ENCODE measurements at places on chromosomes 2 and 18.

GRCh38 chr2:120995656-120996190 lies 260.1 kb downstream of the GLI2 start:
- no peak for DNase-seq

GRCh38 chr2:3356799-3357198 lies 20.8 kb downstream of the EIPR1 start:
- no peak for DNase-seq

GRCh38 chr18:58909521-58909920 lies 44.8 kb downstream of the ZNF532 start:
- no peak for DNase-seq

DNA sequence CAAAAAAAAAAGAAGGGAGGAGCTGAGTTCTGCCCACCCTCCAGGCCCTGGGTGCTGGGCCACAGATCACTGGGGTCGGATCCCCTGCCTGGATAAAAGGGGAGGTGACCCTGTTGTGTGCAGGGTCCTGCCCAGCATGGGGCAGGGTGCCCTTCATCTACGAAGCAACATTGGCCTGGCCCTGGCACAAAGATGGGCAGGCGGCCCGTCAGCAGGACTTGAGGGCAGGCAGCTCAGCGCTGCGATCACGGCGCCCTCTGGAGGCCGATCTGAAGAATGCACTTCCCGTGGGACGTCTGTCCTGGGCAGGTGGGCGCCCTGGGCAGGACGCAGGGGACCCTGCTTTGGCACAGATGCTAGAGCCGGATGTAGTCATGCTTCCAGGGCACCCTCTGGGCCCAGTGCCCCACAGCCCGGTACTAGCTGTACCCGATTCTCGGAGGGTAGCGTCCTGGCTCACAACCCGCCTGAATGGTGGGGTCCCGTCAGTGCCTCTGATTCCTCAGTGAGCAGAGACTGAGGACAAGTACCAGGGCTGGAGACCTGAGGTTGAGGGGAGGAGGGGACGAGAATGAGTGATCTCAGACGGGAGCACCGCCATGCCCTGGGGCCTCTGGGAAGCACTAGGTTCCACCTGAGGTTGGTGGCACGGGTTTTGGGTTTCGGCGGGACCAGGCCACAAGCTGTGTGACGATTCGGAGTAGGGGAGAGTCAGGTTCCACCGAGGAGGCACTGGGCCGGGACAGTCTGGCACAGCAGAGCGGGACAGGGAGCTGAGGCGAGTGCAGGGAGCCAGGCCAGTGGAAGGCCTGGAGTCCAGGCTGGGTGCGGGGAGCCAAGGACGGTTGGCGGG lies 18.0 kb downstream of the ARID5A start:
- peak; percentile 67 for DNase-seq

- peak; percentile 56 for DNase-seq
These were observed 44.6 kb downstream of the HAUS1 start for GRCh38 chr18:46148810-46149209.

- no peak for DNase-seq
These were observed 65.1 kb downstream of the SIGLEC15 start for GRCh38 chr18:45890606-45891005.

DNA sequence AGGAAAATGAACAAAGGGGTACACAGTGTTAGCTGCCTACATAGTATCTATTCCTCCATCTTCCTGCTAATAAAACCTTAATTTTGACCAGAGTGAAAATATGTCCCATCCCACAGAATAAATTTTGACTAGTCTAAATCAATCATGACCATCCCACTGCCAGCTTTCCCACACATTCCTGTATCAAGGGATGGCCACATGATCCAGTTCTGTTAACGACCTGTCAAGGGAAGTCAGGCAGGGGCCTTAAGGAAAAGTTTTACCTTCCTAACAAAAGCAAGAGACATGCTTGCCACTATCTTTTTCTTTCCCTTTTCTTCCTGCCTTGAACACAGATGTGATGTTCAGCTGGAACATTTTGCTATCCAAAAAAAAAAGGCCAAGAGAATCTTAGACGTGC lies 185.0 kb upstream of the CHAC2 start:
- DNase-seq, result no peak

GRCh38 chr2:233339427-233339826 lies 14.9 kb upstream of the DGKD start:
- no peak for DNase-seq

- no peak for DNase-seq
These were observed 411.0 kb downstream of the LRATD1 start for GRCh38 chr2:15043336-15044058.

DNA sequence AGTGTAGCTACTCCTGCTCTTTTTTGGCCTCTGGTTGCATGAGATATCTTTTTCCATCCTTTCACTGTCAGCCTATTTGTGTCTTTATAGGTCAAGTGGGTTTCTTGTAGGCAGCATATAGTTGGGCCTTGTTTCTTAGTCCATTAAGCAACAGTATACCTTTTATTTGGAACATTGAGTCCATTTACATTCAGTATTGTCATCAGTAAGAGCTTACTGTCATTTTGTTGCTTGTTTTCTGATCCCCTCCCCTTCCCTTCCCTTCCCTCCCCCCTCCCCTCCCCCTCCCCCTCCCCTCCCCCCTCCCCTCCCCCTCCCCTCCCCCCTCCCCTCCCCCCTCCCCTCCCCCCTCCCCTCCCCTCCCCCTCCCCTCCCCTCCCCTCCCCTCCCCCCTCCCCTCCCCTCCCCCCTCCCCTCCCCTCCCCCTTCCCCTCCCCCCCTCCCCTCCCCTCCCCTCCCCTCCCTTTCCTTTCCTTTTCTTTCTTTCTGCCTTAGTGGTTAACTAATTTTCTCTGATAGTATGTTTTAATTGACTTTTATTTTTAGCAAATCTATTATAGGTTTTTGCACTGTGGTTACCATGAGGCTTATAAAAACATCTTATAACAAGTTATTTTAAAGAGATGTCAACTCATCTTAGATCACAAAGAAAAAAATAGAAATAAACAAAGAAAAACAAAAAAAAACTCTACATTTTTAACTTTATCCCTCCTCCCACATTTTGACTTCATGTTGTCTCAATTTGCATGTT lies 13.2 kb upstream of the DCDC2C start:
- no peak for DNase-seq

DNA sequence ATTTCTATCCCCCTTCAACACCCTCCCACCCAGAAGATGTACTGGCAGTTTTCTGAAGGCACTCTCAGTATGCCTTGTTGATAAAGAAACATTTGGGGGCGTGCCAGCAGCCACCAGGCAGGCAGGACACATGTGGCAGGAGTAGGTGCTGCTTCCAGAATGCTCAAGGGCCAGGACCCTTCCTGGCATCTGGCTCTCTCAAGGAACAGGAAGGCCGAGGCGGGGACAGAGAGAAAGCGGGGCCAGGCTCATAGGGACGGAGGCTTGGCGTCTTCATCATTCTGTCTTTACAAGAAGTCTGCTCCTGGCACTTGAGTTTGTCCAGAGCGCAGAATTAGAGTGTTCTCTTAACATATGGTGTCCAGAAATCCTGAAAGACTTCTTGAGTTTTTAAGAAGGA lies 121.6 kb downstream of the FAM210A start:
- DNase-seq, result no peak

DNA sequence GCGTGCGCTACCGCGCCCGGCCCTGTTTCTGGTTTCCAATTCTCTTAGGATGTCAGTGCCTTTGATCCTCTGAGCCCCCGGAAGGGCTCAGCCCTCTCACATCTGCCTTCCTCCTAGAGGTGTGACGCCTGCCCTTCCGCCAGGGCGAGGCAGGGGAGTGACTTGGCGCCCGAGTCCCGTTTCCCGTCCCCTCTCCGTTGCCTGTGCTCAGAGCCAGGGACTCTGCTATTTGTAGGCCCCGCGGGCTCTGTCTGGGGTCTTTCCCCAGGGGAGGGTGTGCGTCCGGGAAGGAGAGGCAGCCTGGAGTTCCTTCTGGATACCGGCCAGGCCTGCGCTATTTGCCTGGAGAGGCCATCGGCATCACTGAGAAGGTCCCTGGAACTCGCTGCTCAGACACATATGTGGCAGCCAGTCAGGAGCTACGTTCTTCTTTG lies 103.7 kb upstream of the TAF1B start:
- peak; percentile 42 for DNase-seq

- DNase-seq, result no peak
These were observed 483.5 kb upstream of the SALL3 start for GRCh38 chr18:78496079-78496478.

DNA sequence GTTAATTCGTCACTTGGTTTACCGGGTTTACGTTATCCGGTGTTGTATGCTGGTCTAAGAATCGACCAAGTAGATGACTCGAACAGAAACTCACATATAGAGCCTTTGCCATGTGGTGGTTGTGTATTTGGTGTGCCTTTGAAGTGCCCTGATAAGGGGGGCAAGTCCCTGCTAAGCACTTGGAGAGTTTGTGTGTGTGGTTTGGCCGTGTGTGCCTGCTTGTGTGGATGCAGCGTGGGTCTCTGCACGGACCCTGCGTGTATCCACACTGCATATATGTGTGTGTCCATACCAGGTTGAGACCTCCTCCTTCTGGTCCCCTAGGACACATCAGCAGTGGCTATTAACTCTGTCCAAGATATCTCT lies 2.4 kb upstream of the CELF4 start:
- DNase-seq, result no peak

All from stimulated activated CD4-positive, alpha-beta T cell treated with anti-CD3 and anti-CD28 coated beads, Interleukin-4, amount 100 ng/mL, for 24 hours (primary cell).